ENCODE measurements at places on chromosomes 5 and 9. TPM values are rescaled to one million over a fixed set of nuclear protein-coding genes. Genes with fewer than 3 reads are reported as not detected.

LCN6 gene
- not detected for total RNA-seq

C5orf52 gene
- total RNA-seq: not detected

FRRS1L gene
- total RNA-seq: 2.5 TPM

TSLP gene
- 2.5 TPM for total RNA-seq

RPL35 gene
- 2,225 TPM for total RNA-seq

IFNK gene
- 0.12 TPM for total RNA-seq

SPINK13 gene
- 0.37 TPM for total RNA-seq

GNA14 gene
- total RNA-seq: under 0.01 TPM

C9orf50 gene
- 0.12 TPM for total RNA-seq

FOXI1 gene
- not detected for total RNA-seq

SPATA6L gene
- total RNA-seq: 1.1 TPM

PDGFRB gene
- total RNA-seq: 160 TPM

GMCL2 gene
- not detected for total RNA-seq

SPATA31D4 gene
- under 0.01 TPM for total RNA-seq

Measured in uterine smooth muscle cell (primary cell).